Brain pericyte (primary cell): ENCODE measurements at places on chromosomes 12 and 14.

GRCh38 chr12:122982963-122983788 lies 2.7 kb downstream of the ARL6IP4 start:
- DNase-seq = no peak

- DNase-seq = no peak
Measured at GRCh38 chr12:54417712-54418440, 1.2 kb downstream of the ITGA5 start.

GRCh38 chr12:132105467-132105866 lies 38.7 kb downstream of the DDX51 start:
- DNase-seq = no peak

DNA sequence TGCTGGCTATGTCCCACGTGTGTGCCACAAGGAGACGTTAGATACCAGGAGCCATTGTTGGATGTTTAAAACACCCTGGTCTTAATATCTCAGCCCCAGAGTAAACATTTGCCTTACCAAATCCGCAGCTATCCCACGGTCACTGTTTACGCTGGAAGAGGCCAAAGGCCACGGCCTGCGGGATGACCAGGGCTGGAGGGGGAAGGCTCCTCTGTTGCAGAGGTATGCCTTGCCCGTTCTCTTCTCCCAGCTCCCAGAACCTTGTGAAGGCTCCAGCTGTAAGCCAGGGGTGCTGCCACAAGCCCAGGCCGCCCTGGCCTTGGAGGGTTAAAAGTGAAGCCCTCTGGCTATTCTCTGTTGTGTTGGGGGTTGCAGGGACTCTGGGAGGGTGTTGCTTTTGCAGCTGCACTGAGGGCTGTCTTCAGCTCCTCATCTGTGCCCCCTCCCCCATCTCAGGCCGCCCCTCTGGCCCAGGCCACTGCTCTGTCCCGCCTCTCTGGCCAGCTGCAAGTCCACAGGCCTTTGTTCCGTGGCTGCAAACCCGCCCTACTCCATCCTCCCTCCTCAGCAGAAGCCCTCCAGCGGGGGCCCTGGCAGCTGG lies 2.5 kb downstream of the PLEKHG3 start:
- DNase-seq = no peak

DNA sequence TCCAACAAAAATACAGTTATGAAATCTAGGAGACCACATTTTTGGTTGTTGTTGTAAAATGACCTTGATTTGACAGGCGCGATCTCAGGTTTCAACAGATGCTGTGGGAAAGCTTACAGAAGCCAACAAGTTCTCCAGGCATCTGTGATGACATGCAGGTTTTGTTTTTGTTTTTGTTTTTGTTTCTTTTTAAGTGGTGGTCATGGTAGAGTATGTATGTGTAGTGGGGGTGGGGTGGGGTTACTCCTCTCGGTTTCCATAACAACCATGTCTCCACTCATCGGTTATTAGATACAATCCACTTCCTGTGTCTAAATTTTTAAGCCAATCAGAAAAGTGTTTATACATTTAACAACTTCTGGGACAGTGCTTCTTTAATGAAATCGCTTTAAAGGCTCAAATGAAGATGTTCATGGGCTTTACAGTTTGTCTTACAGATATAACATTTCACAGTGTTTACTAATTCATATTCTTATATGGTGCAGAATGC lies 199.9 kb upstream of the FOXN3 start:
- DNase-seq = no peak

- DNase-seq = peak; percentile 73
Measured at GRCh38 chr14:23160924-23161522, 22.4 kb downstream of the SLC7A8 start.

GRCh38 chr14:92437729-92438285 lies 75.8 kb upstream of the RIN3 start:
- DNase-seq = no peak

GRCh38 chr12:70576341-70577282 lies 60.6 kb downstream of the PTPRB start:
- peak; percentile 43 for DNase-seq

GRCh38 chr14:59020382-59020781 lies 168.1 kb upstream of the DAAM1 start:
- DNase-seq = no peak

DNA sequence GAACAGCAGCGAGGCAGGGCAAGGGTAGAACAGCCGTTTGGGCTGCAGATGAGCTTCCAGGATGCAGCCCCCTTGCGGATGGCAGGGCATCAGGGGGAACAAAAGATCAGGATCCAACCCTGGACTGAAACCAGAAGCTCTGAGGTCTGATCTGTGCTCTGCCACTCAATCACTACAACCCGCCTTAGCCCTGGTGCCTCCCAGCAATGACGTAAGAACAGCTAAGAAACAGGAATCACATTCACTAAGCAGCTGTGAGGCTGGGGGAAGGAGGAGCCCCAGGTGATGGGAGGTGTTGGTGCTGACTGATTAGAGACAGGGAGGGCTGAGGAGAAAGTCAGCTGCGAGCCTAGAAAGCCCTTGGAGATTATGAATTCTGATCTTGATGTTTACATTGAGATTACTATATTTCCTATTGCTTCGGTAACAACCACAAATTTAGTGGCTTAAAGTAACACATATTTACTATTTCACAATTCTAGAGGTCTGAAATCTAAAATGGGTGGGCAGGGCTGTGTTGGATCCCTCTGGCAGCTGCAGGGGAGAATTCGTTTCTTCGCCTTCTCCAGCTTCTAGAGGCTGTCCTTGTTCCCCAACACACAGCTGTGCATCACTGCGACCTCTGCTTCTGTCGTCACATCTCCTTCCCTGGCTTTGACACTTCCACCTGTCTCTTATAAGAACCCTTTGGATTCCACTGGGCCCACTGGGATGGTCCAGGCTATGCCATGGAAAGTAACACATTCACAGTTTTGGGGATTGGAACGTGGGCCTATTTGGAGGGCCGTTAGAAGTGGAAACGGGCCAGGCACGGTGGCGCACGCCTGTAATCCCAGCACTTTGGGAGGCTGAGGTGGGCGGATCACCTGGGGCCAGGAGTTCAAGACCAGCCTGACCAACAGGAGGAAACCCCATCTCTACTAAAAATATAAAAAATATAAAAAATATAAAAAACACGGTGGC lies 6.1 kb upstream of the CD9 start:
- DNase-seq = no peak

GRCh38 chr12:13119826-13120225 lies 16.4 kb upstream of the GSG1 start:
- no peak for DNase-seq

DNA sequence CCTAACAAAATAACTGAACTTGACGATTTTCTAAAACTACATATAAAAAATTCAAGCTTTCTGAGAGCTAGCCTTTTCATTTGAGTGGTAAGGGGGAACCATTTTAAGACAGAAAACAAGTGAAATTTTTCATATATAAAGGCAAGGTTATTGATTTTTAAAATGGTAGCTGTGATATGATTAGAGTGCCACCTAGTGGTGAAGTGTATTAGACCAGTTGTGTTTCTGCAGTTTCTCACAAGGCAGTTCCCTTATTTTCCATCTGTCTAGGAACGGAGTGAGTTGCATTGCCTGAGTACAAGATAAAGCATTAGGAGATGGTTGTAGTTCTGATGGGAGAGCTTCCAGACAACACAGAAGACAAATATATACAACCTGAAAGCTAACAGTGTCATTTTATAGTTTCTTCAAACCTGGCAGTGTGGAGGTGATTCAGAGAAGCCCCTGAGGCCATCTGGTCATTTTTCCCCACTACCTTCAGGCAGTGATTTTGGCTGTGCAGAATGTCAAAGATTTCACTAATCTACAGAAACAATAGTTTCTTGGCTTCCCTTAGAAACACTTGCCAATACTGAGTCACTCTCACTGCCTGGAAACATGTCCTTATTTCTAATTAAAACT lies 180.8 kb downstream of the C12orf50 start:
- DNase-seq = peak; percentile 32

GRCh38 chr14:105840266-105841021 lies 314.1 kb downstream of the TMEM121 start:
- no peak for DNase-seq

GRCh38 chr12:48788854-48789775 lies at the start of gene ADCY6:
ADCY6 (minus strand) TSS chr12:48789089; CDS start chr12:48783434, 5,655 bp downstream.
- DNase-seq = no peak

GRCh38 chr12:45504316-45505010 lies 225.0 kb upstream of the ARID2 start:
- DNase-seq = no peak

DNA sequence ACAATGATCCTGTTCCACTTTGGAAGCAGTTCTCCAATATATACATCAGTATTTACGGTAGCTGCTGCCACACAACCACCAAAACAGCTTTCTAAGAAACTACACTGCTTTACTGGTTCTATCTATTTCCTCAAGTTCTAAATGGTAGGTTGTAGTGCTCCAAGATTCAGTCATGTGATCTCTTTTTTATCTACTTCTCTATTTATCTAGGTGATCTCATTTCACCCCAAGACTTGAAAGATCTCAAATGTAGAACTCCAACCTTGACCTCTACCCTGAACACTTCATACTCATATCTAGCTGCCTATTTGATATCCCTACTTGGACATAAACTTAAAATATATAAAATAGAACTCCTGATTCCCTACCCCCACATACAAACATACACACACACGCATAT lies 133.9 kb upstream of the RAP1B start:
- DNase-seq = no peak

DNA sequence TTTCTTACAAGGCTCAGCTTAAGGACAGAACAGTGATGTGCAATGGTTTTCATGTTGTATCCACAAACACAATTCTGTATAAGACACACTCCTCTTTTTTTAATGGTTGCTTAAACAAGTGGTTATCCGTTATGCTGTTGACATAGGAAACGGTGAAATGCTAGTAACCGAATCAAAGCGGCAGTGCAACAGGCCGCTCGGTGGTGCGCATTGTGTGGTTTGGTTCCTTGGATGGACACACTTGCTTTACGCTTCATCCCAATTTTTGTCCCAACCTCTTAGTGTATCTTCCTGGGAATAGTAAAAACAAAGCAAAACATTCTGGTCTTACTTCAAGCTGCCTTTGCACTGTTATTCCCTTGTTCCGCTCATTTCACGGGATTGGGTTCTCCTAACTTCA lies 650 bp upstream of the PTGER2 start:
- no peak for DNase-seq

DNA sequence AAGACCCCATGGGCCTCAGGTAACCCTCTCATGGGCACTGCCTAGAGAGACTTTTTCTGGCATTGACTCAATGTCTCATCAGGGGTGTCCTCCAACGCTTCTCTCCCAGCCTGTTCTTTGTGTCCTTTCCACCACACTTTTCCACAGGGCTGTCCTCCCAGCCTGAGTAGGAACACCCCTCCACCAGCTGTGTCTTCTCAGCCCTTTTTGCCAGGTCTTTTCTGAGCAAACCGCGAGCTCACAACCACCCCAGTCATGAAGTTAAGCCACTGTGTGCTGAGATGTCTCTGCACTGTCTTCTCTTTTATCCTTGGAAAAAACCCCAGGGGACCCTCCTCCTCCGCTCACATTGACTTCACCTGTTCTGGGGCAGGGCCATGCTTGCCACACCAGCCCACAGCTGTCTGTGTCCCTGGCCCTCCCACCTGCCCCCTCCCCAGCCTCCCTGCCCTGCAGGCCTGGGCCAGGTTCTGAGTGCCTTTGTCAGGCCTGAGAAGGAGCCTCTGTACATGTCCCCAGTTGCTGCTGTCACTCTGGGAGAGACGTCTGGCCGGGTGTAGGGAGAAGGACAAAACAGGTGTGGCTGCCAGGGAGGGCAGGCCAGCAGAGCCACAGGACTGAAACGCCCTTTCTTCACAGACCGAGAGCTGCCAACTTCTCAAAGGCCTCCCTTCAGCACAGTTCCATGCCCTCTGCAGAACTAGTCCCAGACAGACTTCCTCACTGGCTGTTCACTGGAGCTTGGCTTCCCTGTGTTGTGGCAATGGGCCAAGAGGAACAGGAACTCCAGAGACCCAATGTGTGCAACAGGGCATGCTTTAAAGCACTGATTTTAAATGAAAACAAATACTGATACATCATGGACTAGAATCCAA lies 50.5 kb upstream of the PNMA1 start:
- DNase-seq = no peak

DNA sequence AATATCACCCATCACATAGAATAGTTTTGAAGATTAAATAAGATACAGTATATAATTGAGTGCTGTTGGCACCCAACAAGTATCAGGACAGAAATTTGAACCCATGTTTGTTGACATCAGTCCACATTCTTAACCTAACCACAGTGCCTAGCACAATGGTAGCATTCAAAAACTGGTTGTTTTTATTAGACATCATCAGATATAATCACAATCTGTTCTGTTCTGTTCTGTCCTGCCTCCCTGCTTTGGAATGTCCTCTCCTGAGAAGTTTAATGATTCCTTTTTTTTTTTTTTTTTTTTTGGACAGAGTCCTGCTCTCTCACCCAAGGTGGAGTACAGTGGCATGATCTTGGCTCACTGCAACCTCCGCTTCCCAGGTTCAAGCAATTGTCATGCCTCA lies 476.6 kb downstream of the RMST start:
- DNase-seq = no peak

DNA sequence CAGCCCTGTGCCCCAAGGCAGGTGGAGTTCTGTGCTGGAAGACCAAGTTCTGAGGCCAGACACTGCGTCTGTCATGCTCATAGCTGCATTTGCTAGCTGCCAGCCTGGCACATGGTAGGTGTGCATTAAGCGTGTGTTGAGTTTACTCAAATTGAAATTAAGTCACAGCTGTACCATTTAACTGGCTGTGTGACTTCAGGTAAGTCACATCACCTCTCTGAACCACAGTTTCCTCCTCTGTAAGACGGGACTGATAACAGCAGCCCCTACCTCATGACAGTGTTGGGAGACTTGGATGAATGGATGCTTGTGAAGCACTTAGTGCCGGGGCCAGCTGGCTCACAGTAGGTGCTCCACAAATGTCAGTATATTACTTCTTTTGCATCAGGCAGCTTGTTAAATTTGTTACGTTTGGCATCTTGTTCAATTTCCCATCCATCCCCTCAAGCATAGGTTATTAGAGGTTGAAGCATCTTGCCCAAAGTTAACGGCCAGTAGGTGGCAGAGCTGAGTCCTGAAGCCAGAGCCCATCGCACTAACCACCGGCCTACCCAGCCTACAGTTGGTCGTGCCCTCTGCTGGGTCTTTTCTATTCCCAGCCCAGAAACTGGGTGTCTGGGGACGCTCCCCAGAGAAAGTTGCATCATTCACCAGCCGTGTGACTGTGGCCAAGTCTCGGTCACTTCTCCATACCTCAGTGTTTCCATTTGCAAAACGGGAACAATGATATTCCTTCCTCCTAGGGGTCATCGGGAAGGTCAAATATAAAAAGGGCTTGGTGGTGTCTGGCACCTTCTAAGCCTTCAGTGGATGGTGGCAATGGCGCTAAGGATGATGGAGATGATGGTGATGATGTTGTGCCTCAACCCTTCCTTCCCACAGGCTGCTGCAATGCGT lies 4.5 kb downstream of the DAO start:
- no peak for DNase-seq

- no peak for DNase-seq
Measured at GRCh38 chr12:109910969-109911348, 10.9 kb downstream of the TCHP start.

- DNase-seq = no peak
Measured at GRCh38 chr12:116490471-116490870, 68.7 kb upstream of the MAP1LC3B2 start.

- DNase-seq = peak; percentile 65
Measured at GRCh38 chr14:74596741-74597450, 15.1 kb downstream of the LTBP2 start.
